Fibroblast of skin of left quadriceps (primary cell): ENCODE measurements at places on chromosomes 6 and 20.
A peak's percentile ranks its signal among the peaks of the same experiment; 100 is the strongest.

GRCh38 chr20:49132995-49133478 is 55.1 kb downstream of the STAU1 start:
- peak; percentile 57 for DNase-seq

DNA sequence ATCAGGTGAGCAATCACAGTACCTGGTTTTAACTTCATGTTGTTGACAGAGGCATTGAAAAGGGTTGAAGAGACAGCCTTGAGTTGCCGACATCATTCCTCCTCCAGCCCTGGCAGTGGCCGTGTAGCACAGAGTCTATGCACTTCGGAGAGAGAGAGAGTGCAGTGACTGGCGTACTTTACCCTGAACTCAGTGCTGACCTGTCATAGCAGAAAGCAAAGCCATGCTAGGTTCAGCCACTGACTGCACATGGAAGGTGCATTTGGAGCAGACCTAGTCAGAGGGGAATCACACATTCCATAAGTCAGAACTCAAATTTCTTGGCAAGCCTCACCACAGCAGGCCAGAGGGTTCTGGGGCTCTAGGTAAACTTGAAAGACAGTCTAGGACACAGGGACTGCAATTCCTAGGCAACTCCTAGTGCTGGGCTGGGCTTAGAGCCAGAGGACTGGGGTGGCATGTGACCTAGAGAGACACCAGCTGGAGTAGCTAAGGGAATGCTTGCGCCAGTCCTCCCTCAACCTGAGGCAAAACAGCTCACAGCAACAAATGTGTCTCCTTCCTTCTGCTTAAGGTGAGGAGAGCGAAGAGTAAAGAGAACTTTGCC is 69.1 kb downstream of the ELOVL4 start:
- no peak for DNase-seq

GRCh38 chr6:11522812-11523605 is 14.5 kb upstream of the TMEM170B start:
- DNase-seq: no peak

DNA sequence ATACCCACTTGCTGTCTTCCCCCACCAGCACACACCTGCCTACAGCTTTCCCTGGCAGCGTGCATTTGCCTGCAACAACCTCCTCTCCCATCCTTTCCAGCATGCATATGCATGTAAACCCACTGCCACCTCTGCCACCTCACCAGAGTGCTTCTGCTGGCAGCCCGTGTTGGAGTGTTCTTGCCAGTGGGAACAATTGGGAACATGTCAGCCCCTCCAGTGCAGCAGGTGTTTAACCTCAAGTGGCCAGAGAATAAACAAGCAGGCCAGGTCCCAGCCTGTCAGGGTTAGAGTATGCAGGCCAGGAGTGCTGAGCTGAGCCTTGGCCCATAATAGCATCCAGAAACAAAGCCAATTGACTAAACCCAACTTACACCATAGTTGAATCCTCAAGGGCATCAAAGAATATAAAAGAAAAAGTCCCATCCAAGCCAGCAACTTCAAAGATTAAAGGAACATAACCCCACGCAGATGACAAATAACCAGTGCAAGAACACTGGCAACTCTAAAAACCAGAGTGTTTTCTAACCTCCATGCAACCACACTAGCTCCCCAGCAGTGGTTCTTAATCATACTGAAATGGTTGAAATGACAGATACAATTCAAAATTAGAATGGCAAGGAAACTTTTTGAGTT is 1212.1 kb upstream of the CITED2 start:
- no peak for DNase-seq

GRCh38 chr6:165841153-165841558 is 178.1 kb upstream of the PDE10A start:
- no peak for DNase-seq

GRCh38 chr20:58870293-58871014 is 17.9 kb downstream of the GNAS start:
- no peak for DNase-seq

DNA sequence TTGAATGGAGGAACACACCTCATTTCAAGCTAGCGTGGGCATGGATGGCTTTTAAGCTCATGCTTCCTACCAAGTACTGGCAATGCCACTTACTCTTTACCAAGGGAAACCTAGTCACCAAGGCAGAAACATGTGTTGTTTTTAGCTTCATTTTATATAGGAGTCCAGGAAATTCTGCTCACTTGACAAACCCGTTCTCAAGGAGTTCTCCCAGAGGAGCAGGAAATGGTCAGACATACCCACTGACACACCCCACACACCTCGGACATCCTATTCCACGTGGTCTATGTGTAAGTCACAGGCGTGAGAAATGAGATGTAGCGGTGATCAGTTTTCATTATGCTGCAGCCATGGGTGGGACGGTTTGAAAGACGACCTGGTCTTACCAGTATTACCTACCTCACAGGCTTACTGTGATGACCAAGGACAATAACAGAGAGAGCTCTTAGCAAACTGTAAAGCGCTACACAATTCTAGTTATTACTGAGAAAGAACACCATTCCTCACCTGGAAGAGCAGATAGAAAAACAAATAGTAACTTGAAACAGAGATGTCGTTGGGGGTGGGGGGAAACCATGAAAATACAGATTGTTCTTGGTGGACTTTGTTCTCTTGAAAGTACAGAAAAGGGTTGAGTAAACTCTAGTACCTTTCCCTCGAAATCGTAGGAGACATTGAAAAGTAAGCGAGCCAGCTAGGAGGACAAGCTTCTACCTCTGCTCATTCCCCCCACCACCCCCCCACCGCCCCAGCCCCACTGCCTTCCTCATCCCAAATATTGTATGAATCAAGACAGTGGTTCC is 1.7 kb downstream of the CNKSR3 start:
- no peak for DNase-seq

GRCh38 chr6:41836022-41836659 is 48.6 kb downstream of the TOMM6 start:
- no peak for DNase-seq

GRCh38 chr20:50410343-50410742 is 99.8 kb upstream of the PTPN1 start:
- DNase-seq: no peak

GRCh38 chr20:56362833-56363413 is 4.1 kb downstream of the FAM210B start:
- DNase-seq: no peak

GRCh38 chr20:4684837-4685413 is 36.8 kb upstream of the PRND start:
- DNase-seq: no peak

GRCh38 chr20:34639755-34640222 is 37.1 kb downstream of the PIGU start:
- DNase-seq: no peak

GRCh38 chr6:88983532-88983931 is 20.1 kb upstream of the RNGTT start:
- no peak for DNase-seq

- no peak for DNase-seq
These were observed 8.4 kb upstream of the EEF1E1 start for GRCh38 chr6:8110725-8111124.

DNA sequence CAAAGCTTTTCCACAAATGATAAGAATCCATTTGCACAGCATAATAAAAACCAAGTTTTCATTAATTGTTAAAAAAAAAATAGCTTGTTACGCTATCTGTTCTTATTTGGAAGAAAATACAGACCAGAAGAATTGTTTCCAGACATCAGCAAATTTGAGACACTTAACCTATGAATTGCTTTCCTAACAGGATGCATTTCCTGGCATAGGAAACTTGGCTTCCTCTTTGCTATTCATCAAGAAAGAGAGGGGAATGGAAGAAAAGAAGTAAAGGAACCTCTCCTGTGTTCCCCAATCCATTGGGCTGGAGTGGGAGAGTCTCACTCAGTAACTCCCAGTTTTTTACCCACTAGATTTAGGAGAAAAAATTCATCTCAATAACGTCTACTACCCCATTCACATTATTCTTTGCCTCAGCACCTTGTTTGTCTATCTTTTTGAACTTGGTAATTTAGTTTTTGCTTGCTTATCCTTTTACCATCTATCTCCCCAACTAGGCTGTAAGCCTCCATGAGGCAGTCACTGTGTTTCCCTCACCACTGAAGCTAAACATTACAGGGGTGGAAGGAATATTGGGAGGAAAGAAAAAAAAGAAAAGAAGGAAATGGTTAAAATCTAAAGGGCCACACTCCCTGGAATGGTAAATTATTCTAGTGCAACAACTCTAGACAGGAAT is 150.3 kb downstream of the COL21A1 start:
- DNase-seq: no peak

DNA sequence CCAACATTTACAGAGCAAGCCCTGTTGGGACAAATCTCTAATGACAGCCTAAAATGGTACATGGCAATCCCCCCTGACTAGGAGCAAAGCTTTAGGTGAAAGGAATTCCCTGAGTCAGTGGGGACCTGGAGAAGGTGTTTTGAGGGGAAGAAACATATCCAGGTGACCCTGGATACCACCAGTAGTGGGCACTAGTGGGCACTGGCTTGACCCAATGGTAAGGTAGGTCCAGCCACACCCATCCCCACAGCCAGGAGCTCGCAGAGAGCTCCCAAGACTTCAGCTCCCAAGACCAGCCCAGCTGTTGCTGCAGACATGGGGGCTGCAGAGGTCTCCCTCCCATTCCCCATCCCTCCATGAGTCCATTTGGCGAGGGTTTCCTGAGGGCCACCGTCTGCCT is 19.5 kb downstream of the GRM4 start:
- DNase-seq: no peak

DNA sequence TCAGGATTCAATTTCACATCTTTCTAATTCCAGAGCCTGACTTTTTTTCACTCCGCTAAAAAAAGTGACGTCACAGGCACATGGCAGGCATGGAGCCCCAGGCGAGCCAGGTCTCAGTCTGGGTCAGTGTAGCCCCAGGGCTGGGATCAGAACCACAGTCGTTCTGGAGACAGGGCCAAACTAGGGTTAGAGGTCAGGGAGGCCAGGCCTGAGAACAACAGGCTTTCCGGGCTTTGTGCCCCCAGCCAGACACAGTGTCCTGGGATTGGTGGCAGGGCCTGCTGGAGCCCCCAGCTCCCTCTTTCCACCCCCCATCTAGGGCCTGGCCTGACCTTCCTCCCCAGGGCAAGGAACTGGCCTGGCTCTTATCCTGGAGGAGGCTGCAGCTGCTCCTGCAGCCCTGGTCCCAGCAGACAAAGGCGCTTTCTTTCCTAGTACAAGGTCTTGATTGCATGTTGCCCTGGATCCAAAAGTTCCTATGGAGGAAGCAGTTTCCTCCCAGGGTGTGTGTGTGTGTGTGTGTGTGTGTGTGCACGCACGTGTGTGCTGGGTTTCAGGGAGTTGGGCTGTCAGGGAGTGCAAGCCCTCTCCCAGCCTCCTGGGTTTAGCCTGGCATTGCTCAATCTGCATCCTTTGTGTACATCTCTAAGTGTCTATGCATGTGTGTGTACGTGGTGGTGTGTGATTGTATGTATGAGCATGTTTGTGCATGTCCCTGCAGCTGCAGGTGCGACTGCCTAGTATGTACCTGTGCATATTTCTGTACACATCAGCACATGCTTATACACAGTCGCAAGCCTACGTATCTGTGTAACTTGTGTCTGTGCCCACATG is 26.5 kb upstream of the EMILIN3 start:
- DNase-seq: no peak

DNA sequence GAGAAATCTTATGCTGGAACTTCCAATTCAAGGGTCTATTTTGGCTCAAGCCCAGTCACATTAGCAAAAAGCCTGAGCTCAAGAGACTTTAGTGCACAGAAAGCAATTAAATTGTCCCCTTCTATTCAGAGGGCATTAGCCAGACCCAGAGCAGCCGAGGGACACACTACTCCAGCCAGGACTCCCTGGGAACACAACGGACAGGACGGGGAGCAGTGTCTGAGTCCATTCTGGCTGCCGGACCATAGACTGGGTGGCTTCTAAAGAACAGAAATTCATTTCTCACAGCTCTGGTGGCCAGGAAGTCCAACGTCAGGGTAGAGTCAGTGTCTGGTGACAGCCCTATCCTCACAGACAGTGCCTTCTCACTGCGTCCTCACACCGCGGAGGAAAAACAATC is 78.4 kb downstream of the PRND start:
- DNase-seq: no peak

- DNase-seq: no peak
These were observed 15.2 kb upstream of the AMD1 start for GRCh38 chr6:110859335-110859792.
